ENCODE measurements at places on chromosomes 2 and 18.

- no peak for DNase-seq
Measured at GRCh38 chr2:69177063-69177771, 164.2 kb downstream of the ANTXR1 start.

DNA sequence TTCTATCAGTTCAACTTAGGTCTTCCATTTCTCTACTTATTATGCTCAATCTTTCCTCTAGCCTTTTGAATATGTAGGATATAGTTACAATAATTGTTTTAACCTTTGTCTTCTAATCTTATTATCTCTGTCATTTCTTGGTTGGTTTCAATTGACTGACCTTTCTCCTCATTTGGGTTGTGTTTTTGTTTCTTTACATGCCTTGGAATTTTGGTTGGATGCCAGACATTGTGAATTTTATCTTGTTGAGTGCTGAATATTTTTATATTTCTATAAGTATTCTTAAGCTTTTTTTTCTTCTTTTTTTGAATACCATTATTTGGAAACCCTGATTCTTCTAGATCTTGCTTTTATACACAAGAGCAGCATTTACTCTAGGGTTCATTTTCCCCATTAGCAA, 30.7 kb upstream of the TMEM247 start:
- no peak for DNase-seq

GRCh38 chr2:1503471-1504310, 90.4 kb downstream of the TPO start:
- no peak for DNase-seq

DNA sequence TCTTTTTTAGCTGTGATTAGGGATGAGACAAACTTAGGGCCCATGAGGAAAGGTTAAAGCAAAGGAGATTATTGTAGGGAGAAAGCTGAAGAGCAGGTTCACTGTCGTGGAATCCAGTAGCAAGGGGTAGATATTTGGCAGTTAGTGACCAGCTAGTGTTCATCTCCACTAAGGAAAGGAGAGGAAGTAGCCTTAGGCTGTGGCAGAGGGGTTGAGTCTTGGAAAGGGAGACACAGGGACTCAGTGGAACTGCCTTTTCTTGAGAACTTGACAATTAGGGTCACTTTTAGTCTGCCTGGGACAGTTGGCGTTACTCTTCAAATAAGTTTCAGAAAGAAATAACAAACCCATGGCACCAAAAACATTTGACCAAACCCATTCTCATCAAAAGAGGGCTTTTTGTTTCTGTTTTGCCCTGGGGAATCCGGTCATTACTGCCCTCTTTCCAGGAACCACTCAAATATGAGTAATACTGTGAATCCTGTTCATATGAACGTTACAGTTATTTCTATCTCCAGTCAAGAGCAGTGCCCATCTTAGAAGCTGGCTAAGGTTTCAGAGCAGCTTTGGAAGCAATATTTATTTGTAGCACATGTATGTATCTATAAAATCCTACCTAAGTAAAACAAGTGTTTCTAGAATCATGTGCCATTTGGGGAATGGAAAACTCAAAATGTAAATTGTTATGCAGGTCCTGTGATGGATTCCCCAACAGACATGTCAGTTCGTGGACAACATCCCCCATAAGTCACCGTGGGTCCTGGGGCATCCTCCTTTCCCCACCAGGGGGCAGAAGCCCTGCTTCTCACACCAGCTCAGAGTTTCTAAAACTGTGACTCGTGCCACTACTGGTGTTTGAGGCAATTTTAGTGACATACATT, 77.3 kb upstream of the PHLPP1 start:
- peak; percentile 58 for DNase-seq

GRCh38 chr2:157443795-157444640, at the start of gene CYTIP:
Gene CYTIP (minus strand): TSS chr2:157444089. CDS start chr2:157444020, 69 bp downstream.
- peak; percentile 74 for DNase-seq

GRCh38 chr18:76974386-76974785, 152.0 kb downstream of the ZNF236 start:
- DNase-seq: no peak

GRCh38 chr2:60318544-60318943, 234.9 kb downstream of the BCL11A start:
- DNase-seq: no peak

DNA sequence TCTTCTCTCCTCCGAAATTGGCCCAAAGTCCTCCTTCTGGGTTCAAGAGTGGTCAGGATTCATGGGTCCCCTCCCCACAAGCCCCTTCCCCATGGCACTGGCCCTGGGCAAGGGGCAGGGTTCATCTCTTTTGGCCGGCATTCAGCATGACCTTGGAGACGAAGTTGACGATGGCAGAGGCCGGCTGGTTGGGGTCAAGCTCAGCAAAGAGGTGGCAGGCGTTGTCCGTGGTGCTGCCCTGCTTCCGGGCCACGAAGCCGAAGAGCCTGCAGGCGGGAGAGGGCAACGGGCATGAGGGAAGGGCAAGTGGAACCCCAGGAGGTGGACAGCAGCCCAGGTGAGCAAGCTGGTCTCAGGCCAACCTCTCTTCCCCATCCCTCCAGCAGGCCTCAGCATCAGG, 198.5 kb downstream of the TNS1 start:
- no peak for DNase-seq

- DNase-seq: no peak
Measured at GRCh38 chr2:137193401-137193800, 428.1 kb downstream of the THSD7B start.

DNA sequence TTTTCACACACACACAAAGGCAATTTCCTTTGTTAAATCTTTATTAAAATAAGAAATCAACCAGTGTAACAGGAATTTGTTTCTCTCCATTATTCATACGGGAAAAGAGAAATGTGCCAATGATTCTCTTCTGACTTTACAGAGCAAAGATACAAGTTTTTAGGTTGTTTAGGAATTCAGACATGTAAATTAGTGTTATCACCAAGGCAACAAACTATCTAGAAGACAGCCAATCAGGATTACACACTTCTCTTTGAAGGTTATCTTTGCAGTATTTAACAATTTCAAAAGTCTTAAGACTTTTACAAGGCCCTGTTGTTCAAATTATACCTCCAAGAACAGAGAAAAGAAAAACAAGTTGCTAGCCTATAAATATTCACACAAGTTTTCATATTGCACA, 14.5 kb downstream of the CD302 start:
- DNase-seq: no peak

All from CD4-positive, alpha-beta T cell treated with Interleukin-6 for 4 hours (primary cell).